CD4-positive, alpha-beta T cell treated with Interleukin-6 at 100 ng/mL for 8 hours (primary cell): ENCODE measurements at places on chromosomes 4 and X.

GRCh38 chr4:40305328-40306170 lies 29.6 kb upstream of the CHRNA9 start:
- peak; percentile 42 for DNase-seq

- DNase-seq, result no peak
These were observed 82.4 kb upstream of the CLCN4 start for GRCh38 chrX:10074241-10074941.

DNA sequence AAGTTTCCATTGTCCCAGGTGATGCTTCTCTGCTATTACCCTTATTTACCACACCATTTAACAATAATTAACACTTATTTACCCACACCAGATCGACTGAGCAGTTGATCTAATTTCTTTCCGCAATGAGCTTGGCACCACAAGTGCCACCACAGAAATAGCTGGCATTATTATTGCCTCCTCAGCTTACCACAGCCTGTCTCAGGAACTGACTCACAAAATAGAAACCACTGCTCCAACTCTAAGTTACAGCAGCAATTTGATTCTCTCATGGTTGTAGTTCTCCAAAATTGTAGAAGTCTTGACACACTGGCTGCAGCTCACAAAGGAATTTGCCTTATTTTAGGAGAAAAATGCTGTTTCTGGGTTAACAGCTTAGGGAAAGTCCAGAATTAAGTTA lies 22.5 kb downstream of the ZNF721 start:
- no peak for DNase-seq

DNA sequence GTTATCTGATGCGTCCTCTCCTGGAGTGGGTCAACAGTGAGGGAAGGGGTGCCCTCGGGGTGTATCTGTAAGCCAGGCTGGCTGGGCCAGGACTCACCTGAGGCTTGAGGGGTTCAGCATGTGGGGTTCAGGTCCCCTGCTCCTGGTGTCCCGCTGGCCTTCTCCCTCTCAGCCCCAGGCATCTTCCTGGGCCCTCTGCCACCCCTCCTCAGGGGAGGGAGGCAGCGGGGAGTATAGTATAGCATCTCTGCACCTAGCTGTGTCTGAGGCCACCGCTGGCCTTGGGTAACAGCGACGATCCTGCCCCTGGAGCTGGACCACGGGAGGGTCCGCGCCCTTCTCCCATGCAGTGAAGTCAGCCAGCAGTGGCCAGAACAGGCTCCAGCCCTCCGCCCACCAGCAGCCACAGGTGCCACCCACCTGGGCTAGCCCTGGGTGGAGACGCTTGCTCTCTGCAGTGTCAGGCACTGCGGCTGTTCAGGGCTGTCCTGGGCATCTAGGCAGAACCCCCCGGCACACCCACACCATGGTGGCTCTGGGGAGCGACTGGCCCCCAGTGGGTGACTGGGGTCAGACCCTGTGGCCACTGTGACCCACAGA lies 110.7 kb upstream of the NKX1-1 start:
- no peak for DNase-seq

- no peak for DNase-seq
These were observed 63.5 kb upstream of the MAOA start for GRCh38 chrX:43592597-43592996.

GRCh38 chrX:130049821-130050220 lies 60.5 kb downstream of the ELF4 start:
- no peak for DNase-seq

- no peak for DNase-seq
These were observed 99.0 kb upstream of the GPR34 start for GRCh38 chrX:41589634-41590270.

DNA sequence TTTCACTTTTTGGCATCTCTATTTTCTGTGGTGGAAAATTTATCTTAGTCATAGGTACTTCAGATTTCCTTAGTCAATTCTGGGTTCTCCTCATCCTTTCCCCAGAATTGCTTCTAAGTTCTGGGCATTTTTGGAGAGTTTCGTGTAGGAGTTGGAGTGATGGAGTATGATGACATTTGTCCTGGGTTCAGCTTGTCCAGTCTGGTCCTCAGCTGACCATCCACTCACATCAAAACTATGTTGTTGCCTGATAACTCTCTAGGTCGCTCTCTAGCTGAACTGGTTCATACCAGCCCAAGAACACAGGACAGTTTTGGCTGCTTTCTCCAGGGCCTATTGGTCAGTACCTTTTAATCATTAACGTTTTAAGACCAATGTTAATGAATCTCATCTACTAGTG lies 13.2 kb downstream of the PTTG2 start:
- DNase-seq, result no peak

GRCh38 chrX:47194194-47194787 lies 662 bp downstream of the UBA1 start:
- no peak for DNase-seq

GRCh38 chr4:188295899-188296298 lies 156.7 kb downstream of the TRIML1 start:
- DNase-seq, result no peak

DNA sequence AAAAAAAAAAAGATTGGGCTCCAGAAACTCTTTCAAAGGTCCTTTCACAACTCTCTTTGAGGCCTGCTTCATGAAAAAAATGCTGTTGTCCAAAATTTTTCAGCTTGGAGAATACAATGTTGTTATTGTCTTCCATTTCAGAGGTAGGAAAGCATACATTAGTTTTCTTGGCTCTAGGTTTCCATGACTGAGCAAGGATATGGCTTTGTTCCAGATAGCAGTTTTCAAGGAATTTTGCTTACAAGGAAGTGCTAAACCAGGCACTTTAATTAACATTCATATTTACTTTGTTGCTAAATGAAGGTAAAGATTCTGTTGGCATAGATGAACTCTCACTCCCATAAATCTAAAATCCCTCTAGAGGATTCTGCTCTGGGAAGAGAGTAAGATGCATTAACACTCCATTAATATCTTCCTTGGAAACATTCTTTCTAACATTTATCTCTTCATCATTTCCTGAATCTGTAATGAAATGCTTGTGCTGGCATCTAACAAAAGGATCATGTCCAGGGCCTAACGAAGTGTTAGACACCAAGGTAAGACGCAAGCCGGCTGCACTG lies 118.4 kb downstream of the COL25A1 start:
- no peak for DNase-seq

GRCh38 chr4:115325836-115326235 lies 212.4 kb upstream of the NDST4 start:
- no peak for DNase-seq

DNA sequence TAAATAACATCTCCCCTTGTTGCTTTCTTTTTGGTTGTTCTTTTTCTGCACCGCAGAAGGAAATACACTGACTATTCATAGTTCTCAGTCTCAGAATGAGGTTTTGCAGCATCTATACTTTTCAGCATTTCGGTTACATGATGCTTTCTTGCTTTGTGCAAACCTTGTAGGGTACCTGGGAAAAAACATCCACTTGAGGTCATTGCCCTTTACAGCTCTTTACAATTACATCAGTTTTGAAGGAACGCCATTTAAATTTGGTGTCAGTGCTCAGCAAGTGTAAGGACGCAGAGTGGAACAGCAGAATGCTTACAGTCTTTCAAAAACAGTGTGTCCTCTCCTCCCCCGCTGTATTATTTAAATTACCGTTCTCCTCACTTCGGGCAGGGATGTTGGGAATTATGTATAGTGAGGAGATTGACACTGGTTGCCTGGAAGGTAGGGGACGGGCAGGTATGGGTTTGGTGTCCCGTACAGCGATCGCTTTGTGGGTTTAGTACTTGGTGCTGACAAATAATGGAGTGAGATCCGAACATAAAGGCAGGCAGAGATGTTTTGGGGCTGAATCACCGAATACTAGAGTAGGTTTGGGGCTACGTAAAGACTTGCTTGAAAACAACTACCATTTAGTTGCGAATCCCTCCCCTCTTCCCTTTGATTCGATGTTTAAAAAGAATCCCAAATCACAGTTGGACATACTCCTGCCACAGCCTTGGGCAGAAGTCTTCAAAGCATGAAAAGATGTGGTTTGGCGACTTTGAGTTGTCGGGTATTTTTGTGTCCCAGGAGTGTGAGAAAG lies 2.0 kb upstream of the NKX3-2 start:
- no peak for DNase-seq

GRCh38 chr4:140851032-140851636 lies 94.9 kb upstream of the TBC1D9 start:
- DNase-seq, result peak; percentile 1

GRCh38 chrX:48806081-48806480 lies 4.2 kb downstream of the HDAC6 start:
- no peak for DNase-seq

GRCh38 chrX:118360429-118361125 lies 14.7 kb downstream of the WDR44 start:
- no peak for DNase-seq

DNA sequence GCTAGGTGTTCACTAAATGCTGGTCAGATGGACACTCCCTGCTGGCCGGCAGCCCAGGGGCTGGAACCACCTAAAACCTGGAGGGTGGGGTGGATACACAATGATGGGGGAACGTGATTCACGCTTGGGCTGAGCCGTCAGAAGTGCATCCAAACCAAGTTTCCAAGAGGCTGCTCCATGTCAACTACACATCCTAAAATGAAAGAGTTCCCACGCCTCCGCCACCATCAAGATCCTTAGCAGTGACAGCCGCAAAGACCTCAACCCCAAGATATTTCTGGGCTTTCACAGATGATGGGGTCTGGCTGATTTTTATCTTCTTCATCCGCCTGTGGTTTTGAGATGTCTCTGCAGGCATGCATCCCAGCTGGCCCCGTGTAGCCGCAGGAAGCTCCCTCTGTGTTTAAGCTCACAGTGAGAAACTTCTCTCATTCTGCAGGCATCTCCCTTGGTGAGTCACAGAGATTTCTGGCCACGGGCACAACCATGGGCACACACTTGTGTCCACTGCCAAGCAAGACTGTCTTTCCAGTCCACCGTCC lies 84.4 kb downstream of the HTRA3 start:
- no peak for DNase-seq

DNA sequence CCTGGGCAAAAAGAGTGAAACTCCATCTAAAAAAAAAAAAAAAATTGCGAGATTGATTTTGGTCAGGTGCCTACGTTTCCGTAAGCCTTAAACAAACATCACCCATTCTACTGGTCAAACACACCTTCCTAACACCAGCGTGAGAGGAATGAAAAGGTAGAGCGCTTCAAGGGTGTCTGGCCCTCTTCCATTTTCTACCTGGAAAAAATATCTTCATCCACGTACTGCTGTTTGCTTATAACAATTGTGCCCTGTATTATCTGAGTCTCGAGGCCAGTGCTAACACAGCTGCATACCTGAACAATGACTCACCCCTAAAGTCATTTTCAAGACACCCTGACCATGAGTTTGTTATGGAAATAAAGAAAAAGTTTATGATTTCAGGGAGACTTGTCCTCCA lies 13.9 kb downstream of the TMSB4X start:
- DNase-seq, result no peak

DNA sequence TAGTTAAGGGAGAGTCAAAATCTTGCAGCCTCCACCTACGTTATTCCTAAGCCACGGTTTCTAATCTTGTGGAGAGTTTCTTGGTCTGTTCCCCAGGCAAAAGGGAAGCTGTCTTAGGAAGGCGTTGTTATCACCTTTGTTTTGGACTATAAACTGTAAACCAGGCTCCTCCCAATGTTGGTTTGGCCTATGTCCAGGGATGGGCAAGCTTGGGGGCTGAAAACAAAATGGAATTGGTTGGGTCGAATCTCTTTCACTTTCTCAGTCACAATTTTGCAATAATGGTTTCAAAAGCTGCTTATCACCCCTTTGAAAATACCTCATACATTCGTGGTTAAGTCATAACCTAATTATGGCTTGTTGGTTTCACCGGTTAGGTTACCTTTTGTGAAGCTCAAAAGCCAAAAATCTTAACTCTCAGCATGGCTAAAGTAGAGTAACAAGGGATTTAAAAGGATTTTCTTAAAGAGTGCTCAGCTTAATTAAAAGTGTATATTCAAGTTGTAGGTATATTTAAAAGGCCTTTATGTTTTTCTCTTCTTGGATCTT lies 232.1 kb downstream of the CHM start:
- no peak for DNase-seq

- DNase-seq, result no peak
These were observed 239.8 kb downstream of the ZNF674 start for GRCh38 chrX:46305431-46305830.

DNA sequence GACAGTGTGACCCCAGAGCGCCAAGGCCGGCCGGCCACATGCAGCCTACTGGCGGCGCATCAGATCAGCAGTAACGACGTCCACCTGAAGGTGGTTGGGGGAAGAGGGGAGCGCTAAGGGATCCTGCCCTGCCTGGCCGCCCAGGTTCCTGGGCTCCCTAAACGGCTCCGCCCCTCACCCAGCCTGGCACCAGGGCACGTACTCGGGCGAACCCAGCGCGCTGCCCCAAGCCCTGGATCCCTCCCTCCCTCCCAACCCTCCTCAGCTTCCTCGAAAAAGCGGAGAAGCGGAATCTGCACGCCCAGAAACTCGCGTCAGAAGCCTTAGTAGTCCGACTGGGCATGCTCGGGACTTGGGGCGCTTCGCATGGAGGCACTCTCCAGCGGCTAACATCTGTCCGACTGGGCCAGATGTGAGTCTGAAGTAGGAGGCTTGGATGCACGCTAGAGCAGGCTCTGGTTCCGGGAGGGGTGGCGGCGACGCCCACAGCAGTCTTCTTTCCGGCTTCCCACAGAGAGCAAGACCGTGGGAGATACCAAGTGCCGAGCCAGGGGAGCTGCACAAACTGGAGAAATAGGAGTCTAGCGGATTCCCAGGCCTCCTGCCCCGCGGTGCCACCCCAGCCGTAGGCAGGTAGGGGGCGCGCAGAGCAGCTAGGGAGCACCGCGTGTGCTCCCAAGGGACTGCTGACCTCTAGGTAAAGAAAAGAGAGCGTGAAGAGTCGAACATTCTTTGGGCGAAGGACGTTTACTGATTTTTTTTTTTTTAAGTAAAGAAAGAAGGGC lies 114.3 kb upstream of the TEX13C start:
- DNase-seq, result no peak

DNA sequence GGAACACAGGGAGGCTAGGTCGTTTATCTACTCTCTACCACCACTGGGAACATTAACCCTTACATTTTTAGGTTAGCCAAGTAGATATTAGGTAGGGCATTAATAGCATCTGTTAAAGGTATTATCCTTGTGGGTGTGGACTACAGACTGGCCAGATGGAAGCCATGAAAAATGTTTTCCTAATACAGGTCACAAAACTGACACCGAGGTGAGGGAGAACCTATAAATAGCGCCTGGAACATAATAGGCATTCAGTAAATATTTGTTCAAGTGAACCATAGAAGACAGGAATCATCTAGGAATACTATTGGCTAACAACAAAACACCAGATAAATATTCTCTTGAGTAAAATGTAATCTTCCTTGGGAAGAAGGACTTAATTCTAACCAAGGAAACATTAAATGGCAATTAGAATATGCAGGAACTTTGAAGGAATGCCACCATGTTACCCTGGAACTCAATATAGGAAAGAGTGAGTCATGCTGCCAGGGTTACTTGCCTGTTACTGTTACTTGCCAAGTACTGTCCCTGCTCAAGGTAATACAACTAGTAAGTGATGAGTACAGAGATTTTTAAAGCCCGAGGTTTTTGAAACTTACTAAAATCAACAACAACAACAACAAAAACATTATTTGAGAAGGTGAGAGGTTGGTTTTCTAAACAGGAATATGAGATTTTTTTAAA lies 79.0 kb downstream of the SOX3 start:
- DNase-seq, result no peak

- no peak for DNase-seq
These were observed 13.4 kb upstream of the PBDC1 start for GRCh38 chrX:76159453-76159852.
